NCI-H146 (cell line): ENCODE measurements at places on chromosomes 2 and 18.

DNA sequence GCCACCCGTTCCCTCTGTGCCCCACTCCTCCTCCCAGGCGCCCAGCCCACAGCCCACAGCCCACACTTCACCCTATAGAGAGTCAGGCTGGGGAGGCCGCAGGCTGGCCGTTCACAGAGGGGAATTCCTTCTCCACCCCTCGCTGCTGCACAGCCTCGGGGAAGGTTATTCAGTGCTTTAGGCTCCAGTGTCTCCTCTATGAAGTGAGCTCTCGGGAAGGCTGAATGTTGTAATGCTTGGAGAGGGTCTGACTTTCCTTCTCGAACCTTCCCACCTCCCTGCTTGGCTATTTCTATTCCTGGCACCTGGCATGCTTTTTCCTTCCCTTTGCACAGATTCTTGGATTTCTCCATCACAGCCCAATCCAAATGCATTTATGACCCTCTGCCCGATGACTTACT lies 62.5 kb upstream of the SMAD7 start:
- DNase-seq, result no peak

DNA sequence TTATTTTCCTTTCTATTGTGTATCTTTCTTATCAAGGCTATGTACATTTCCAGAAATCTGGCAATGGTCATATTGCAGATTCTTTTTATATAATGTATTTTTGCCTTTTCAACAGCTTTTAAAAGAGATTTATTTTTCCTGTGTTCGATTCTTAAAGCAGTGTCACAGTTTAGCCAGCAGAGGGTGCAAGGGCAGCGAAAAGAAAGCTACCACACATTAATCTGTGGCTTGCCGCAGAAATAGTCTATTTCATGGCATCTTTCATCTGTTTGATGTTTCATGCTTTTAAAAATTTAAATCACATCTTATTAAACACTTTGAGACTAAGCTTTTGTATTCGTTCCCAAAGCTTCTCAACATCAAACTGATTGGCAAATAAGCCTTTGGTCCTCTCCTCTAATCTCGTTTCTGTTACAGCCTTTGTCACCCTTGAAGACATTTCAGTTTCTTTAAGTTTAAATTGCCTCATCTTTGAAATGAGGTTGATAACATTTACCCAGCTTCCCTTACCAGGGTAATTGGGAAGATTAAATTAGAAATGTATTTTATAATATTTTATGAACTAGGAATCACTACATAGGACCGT lies 73.3 kb downstream of the PIK3C3 start:
- DNase-seq, result peak; percentile 33

DNA sequence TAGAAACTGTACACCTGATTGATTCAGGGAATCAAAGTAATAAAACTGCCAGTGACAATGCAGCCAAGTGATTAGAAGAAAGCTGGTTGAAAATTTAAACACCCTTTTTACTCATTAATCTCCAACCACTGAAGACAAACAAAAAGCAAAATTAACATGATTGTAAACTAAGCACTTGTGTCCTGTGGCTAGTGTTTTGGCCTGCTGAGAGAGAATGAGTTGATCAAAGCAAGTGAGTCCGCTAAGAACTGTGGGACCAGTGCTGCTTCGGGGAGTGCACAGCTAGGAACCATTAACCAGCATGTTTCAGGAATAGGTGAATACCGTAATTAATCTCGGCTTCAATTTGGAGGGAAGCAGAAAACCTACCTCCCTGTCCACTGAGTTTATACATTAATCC lies 13.6 kb upstream of the PAPOLG start:
- no peak for DNase-seq

DNA sequence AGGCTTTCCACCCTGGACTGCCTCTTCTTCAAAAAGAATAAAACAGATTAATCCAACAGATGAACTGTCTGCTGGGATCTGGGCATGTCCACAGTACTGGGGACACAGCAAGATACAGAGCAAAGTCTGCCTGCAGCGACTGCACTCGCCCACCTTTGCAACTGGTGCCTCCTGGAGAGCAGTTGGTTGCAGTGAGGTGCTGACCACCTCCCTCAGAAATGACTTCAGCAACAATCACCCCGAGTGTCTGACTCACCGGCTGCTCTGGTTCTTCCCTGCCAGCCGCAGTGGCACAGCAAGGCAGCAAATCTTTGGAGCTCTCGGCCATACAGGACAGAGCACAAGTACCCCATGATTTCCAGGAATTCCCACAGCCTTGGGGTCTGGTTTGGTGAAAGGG lies 179.7 kb downstream of the ANAPC1 start:
- DNase-seq, result no peak

- peak; percentile 72 for DNase-seq
Observed at GRCh38 chr18:50203801-50204604, 9.1 kb upstream of the MYO5B start.

GRCh38 chr2:127576433-127577207 lies 41.1 kb downstream of the MYO7B start:
- no peak for DNase-seq

DNA sequence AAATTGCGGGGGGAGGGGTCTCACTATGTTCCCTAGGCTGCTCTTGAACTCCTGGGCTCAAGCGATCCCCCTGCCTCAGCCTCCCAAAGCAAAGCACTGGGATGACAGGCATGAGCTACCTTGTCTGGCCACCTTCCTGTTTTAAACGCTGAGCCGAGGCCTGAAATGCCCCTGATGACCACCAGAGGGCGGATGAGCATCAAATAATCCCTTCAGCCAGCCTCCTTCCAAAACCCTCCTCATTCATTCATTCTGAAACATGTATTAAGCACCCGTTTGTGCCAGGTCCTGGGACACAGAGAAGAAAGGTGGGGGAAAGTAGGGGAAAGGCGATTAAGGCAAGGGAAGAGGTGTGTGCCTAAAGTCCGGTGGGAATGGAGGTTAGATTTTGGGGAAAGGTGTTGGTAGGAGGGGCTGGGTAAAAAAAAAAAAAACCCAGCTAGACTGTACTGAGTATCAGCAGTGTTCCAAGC lies 30.7 kb upstream of the PTMA start:
- peak; percentile 67 for DNase-seq
